ENCODE measurements at places on chromosomes 11 and 22.

DNA sequence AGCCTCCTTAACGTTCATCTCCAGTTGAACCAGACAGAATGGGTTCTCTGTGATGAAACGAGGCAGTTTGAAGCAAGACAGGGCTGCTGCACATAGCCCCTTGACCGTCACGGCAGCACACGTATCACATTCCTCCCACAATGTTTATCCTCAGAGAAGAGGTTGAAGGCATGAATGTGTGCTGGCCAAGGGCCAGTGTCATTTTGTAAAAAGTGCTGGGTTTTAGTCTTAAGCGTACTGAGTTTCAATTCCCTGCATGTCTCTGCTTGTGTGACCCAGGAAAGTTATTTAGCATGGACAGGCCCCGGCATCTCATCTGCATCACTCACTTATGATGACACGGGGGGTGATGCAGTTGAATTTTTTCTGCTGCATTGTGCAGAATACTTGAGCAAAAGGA, 31.6 kb downstream of the TTC12 start:
- DNase-seq, result no peak

DNA sequence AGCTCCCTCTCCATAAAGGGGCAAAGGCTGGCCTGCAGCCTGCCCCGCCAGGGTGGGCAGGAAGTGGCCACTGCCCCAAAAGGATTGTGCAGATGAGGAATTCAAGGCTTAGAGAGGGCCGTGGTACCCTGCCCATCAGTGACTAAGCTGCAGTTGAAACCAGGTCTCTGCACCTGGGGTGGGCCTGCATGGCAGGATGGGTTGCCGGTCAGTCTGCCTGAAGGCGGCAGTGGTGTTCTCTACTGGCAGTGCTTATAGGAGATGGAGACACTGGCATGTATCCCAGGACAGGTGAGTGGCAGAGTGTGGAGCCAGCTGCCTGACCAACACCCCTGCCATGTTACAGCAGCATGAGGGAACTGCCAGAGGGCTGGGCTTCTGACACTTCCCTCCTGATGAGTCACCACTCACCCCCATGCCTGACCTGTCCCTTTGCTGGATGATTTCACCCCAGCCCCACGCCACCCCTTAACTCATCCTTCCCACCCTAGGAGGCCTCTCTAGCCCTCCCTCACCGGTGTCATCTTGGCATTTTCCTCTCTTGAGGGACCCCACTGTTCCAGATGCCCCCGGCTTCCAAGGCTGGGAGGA, 70.2 kb upstream of the LMO1 start:
- no peak for DNase-seq

- no peak for DNase-seq
These were observed 2.4 kb downstream of the CASP1 start for GRCh38 chr11:105032495-105032894.

DNA sequence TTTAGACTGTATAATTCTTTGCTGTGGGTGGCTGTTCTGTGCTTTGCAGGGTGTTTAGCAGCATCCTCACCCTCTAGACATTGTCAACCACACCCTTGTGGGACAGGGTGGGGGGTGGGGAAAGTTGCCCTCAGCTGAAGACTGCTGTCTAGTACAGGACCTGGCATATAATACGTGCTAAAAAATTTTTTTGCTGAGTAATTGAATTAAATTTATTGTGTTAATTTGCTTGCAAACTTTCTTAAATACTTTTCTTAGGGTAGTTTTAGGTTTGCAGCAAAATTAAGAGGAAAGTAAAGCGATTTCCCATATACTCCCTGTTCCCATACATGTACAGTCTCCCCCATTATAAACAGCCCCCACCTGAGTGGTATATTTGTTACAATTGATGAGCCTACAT, 268.5 kb downstream of the SOX6 start:
- no peak for DNase-seq
